Dorsolateral prefrontal cortex (tissue), 122 donors: ENCODE measurements at places on chromosomes 12 and 14.

DNA sequence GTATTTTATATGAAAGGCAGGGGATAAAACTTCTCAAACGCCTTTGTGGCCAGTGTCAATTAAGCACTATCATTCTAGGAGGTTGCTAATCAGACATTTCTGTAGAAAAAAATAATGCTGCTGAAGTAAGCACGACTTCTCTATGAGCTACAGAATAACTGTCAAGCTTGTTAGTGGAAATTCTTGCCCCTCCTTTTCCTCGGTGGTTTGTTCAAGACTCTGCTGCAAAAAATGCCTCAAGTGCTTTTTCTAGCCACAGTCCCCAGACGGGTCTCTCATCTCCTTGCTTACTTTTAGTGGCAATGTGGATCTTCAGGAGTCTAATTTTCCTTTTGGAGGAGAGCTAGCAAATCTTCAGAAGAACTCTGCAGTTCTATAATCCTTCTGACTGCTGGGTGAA lies 452.0 kb downstream of the FUT8 start:
- no peak for DNase-seq

DNA sequence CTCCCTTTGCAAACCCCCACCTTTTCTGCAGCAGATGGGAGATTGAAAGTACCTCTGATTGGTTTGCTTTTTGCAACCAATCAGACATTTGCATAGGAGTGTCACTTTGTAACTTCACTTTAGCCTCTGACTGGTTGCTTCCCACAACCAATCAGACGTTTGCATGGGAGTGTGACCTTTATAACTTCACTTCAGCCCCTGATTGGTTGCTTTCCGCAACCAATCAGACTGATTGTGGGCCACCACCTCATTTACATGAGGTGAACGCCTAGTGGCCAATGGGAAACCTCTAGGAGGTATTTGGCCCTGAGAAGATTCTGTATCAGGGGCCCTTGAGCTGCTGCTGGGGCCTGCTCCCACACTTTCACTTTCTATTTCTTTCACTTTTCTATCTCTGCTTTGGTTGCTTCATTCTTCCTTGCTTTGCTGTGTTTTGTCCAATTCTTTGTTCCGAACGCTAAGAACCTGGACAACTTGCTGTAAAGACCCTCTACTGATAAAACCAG lies 106.0 kb upstream of the PRICKLE1 start:
- DNase-seq: no peak

- DNase-seq: no peak
Observed at GRCh38 chr12:83462419-83462818, 775.7 kb downstream of the TMTC2 start.

- no peak for DNase-seq
Observed at GRCh38 chr12:116502989-116503496, 56.1 kb upstream of the MAP1LC3B2 start.

DNA sequence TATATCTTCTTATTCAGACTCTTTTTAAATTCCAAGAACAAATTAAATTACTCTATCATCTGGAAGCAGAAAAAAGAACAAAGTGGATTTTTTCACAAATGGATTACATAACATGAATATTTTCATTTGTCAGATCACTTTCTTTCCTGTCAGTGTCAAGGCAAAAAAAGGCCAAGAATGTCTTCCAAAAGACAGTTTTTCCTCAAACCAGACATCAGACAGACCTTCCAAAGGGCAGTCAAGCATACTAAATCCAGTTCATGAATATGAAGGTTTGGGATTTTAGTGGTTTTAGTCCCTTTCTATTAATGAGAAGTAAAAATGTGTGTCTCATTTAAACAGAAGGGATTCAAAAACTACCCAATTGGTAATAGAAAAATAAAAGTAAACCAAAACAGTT lies 336.0 kb downstream of the CEP128 start:
- no peak for DNase-seq

DNA sequence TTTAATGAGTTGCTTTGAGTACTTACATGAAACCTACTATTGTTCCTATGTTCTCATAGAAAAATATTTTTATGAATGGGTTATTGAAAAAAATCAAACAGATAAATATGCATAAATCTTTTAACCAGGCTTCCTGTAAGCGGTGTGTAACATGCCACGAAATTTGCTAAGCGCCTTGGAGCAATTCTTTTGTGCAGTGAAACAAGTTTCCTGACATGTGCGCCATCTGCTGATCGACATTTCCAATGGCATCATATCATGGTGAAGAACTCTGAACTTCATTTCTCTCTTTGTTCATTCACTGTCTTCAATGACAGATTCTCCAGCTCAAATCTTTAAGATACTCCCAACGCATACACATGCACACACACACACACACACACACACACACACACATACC lies 145.6 kb upstream of the NAV3 start:
- DNase-seq: peak; percentile 58

- no peak for DNase-seq
Observed at GRCh38 chr14:75242546-75243273, 35.9 kb upstream of the FOS start.

DNA sequence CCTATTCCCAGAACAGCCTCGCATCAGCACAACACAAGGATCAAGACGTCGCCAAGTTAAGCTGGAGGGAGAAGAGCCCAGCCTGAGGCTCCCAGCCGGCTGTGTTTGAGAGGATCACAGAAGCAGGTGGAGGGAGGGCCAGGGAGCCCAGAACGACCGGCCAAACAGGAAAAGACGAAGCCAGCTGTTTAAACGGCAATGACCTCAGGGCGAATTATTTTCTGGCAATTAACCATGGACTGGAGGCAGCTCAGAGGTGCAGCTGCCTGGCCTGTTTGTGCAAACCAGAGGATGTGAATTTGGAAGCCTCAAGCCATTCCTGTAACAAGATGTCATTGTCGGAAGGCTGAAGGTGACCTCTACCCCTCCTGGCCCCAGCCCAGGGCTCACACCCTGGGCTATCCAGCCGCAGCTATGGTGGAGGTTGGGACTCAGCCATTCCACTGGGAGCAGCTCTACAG lies 175.8 kb upstream of the PRMT8 start:
- no peak for DNase-seq

- peak; percentile 62 for DNase-seq
Observed at GRCh38 chr12:56119361-56119796, 1.3 kb downstream of the ZC3H10 start.

GRCh38 chr12:6780573-6780972 lies 8.3 kb downstream of the LAG3 start:
- DNase-seq: no peak

DNA sequence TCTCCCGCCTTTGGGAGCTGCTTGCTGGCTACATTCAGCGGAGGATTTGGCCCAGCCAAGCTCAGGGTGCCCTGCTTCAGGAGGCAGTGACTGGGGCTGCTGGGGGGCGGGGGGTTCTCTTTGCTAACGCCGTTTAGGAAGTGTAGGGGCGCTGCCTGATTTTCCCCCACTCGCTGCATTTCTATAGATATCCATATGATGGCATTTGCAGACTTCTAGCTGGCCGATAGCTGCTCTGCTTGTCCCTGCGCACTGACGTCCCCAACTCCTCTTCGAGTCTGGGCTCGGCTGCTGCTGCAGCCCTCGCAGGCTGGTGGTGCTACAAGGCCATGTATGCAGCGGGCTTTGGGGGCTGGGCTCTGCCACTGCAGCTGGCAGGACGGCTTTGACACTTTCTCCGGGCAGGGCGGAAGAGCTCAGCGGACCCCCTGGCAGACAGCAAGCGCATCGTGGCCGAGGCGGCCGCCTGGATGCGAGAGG lies 3.1 kb downstream of the LRFN5 start:
- peak; percentile 77 for DNase-seq

GRCh38 chr14:100857923-100858837 lies 32.3 kb downstream of the MEG3 start:
- DNase-seq: no peak

GRCh38 chr12:95626854-95627253 lies 75.6 kb upstream of the USP44 start:
- DNase-seq: no peak

GRCh38 chr14:20624495-20625070 lies 16.9 kb downstream of the OR6S1 start:
- no peak for DNase-seq

DNA sequence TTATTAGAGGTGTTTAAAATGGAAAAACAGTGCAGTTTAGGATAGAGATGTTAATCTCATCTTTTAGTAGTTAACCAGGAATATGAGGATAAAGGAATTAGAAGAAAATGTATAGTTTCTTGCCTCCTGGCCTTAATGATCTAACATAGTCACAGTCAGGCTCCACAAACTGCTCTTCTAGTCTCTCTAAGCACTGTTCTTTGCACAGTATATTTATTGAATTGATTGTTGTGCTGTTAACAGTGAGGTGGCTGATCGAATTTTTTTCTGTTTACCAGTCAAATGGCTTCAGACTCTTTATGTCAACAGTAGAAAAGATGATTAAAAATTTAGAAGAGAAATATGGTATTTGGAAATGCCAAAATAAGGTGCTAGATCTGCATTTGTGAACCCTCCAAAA lies 37.8 kb downstream of the ATF7IP start:
- DNase-seq: no peak

DNA sequence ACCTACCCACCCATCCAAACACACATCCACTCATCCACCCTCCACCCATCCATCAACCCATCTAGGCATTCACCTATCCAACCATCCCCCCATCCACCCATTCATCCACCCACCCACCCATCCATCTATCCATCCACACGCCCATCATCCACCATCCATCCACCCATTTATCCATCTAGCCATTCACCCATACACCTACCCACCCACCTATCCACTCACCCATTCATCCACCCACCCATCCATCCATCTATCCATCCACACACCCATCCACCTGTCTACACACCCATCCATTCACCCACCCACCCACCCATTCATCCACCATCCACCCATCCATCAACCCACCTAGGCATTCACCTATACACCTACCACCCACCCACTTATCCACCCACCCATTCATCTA lies 72.6 kb upstream of the GALNT9 start:
- DNase-seq: no peak

DNA sequence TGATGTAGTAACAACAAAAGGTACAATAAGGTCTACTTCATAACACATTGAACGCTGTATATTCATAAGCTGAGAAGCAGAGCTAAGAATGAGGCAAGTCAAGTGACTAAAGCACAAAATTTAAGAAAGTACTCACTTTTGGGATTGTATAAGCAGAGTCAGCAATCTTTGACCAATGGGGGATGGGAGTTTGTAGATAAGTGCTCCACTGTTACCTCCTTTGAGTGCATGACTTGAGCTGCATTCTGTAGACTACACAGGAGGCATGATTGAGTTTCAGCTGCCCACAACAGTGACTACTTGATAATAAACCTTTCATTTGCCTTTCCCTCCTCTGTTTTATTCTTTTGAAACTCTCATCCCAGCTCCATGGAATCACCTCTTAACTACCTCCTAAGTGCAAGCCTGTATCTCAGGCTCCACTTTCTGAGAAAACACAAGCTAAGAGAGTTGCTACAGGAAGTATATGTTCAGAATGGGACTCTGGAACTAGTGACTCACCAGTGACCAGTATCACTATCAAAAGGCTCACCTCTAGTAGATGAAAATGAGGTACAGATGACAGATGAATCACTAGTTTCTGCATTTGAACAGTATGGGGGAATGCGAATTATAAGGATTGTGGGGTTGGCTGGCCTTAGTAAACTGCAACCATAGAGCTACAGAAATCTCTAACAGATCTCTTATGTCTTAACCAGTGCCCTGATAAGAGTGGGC lies 49.2 kb downstream of the SLC35F4 start:
- no peak for DNase-seq

GRCh38 chr14:90576581-90576980 lies 179.8 kb downstream of the CALM1 start:
- no peak for DNase-seq

GRCh38 chr14:75457648-75458165 lies 29.9 kb downstream of the JDP2 start:
- DNase-seq: no peak

DNA sequence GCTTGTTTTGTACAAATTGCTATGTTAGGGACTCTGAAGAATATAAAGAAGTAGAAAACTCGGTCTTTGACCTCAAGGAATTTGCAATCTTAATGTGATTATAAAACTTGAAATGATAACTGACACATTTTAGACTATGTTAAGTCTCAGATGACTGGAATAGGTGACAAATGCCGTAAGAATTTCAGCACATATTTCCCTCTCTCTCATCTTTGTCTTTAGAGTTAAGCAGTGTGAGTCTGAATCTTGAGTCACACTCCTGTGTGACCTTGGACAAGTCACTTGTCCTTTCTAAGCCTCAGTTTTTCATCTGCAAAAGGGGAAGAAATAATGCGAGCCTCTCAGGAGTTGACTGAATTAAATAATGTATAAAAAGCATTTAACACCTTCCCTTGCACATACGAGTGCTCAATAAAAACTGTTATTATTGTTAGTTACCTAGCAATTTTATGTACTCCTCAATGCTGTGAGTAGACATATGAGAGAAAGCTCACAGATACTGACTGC lies 103.7 kb downstream of the DYRK2 start:
- DNase-seq: no peak

DNA sequence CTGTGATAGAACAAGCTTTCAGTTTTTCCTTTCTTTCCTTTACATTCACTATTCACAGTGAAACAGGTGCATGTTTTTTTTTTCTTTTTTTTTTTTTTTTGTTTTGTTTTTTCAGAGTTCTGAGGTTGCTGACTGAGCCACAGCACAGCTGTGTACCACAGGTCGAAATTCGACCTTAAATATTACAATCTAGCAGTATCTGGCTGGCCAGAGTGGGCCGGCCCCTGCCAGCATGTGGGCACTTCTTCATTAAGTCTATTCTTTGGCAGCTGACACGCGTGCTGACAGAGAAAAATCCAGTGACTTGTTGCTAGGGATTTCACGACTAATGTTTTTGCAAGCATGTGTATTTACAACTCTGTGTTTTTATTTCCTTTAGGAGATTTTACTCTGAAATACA lies 33.9 kb downstream of the FBXO33 start:
- DNase-seq: no peak

DNA sequence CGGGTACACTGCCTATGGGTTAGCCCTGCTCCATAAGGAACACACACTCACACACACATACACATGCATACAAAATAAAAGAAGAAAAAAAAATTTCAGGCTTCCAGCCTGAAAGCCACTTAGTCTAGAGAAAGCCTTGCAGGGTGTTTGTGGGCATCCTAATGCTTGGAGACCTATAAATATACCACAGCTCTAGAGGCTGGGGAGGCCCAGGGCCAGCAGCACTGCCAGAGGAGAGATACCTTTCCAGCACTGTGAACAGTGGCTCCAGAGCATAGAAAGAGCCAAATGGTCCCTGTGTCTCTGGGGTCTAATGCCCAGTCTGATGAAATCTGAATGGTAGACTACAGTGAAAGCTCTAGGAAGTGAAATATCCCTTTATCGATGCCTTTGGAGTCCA lies 12.9 kb downstream of the FAM161B start:
- no peak for DNase-seq
